ENCODE measurements at places on chromosomes 7 and 10. TPM values are rescaled to one million over a fixed set of nuclear protein-coding genes. Genes with fewer than 3 reads are reported as not detected.

GRCh38 chr7:43318188-43318770 lies 205.8 kb downstream of the HECW1 start:
- no peak for DNase-seq

DNA sequence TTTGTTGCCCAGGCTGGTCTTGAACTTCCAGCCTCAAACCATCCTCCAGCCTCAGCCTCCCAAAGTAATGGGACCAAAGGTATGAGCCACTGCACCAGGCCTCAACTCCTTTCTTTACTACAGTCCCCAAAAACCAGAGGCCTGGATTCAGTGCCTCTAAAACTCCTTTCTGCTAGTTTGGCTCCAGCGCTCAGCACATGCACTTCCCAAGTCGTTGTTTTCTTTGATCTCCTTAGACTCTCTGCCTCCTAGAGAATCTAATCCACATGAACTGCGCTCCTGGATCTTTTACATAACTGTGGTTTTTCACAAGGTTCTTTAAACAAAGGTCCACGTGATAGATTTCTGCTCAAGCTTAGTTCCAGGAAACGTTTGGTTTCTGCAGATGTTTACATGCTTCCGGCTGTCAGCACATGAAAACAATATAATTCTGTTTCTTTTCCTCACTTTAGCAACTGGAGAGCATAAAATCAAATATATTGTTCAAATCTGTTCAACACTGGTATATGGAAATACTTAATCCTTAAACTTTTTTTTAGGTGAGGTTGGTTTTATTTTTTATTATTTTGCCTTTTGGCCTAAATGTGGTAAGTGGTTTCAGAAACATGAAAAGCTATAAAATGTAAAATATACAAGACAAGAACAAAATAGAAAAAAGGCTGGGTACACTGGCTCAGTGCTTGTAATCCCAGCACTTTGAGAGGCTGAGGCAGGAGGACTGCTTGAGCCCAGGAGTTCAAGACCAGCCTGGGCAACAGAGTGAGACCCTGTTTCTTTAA lies 270.5 kb upstream of the MKLN1 start:
- DNase-seq: peak; percentile 94

DNA sequence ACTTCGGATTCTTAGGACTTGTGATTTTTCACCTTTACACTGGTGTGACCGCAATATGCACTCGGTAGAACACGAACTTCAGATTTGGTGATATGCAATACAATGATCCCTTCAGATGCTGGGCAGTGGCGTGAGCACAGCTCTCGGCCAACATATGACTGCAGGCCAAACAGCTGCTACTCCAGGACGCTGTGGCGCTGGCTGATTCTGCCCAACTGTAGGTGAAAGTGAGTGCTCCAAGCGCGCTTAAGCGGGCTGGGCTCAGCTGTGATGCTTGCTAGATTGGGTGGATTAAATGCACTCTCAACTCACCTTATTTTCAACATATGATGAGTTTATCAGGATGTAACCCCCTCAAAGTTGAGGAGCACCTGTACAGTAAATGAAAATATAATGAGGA lies 137.6 kb upstream of the RET start:
- DNase-seq: no peak

DNA sequence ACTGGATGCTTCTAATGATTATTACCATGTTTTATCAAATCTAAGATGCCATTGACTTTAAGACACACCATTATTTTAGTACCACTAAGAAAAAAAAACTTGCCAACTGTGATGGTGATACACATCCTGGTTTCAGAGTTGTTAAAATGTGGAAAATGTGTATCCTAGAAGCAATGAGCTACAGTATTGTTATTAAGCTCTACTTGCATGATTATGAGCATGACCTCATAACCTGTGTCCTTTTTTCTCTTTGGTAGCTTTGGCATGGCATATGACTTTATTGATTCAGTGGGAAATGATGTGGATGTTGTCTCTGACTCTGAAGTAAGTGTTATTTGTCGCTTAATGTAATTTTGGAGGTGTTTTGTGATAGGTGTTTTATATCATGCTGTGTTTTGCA lies 3.3 kb downstream of the EDRF1 start:
- DNase-seq: peak; percentile 66

DNA sequence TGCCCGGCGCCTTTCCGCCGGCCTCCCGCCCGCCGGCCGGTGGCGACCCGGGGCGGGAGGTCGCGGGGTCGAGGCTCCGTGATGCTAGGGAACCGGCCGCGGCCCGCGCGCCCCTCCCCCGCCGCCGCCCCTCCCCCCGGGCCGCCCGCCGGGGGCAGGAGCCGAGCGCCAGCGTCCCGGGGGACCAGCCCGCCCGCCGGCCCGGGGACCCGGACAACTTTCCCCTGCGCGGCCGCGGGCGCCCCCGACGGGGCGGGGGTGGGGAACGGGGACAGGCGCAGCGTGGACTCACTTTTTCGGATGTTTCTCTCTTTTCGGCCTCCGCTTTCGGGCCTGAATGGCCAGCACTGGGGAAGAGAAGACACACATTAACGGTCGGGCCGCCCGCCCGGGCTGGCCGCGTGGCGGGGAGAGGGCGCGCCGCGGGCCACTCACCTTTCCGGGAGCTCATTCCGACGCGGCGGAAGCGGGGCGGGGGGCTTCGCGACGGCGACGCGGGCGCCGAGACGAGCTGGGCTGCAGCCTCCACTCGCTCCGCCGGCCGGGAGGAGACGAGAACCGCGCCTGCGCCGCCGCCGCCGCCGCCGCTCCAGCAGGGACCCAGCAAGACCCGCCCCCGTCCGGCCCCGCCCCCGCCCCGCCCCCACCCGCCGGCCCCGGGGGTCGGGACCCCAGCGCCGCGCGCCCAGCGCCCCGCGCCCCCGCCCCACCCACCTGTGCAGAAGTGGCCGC lies at the start of gene SRPK2:
SRPK2 (minus strand) TSS at position 566 of the 732 bp plus-strand sequence.
- peak; percentile 81 for DNase-seq

DNA sequence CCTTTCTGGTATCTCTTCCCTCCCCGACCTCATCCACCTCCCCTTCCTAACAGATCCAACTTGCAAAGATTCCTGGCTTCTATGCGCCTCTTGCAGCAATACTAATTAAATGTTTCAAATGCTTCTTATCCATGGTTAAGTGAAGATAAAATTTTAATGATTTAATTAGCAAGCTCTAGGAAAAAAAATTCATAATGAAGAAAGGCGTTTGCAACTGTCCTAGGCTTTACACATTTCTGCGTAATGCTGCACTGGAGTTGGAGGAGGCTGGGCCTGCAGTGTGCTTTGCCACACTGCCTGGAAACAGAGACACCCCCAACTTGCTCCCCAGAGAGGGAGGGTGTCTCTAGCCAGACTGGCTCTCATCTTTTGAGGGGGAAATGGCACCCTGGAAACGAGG lies 123.9 kb upstream of the CARD11 start:
- DNase-seq: no peak

GRCh38 chr7:101596898-101597297 lies 32.2 kb downstream of the MYL10 start:
- no peak for DNase-seq

DNA sequence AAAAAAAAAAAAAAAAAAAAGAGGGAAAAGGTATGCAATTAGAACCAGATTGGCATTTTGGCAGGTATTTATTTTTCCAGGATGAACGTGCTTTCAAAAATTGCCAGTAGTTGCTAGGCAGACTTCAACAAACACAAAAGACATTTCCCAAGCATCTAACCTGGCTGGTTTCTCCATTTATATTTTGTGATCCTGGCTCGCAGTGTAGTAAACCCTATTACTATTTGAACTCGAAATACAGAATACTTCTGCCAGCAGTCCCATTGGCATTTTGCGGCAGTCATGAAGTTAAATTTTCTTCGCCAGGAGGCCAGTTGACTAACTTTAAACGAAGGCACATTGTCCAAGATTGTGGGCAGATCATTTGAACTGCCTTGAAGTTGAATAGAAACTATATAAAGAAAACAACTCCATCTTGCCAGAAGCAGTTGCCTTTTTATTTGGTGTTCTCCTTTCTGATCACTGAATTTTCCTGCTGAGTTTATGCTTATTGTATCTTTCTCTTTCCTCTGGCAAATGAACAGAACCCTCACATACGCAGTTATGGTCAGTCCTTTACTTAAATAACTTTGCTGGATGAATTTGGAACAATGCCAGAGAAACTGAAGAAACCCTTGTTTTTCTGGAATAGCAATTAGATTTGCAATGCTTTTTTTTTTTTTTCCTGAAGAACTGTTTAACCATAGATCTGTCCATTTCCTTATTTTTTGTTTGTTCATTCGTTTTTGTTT lies 132.9 kb downstream of the BICC1 start:
- DNase-seq: no peak

Gene BTBD16
- total RNA-seq: under 0.01 TPM

Gene GNGT1
- not detected for total RNA-seq

Gene NME8
- not detected for total RNA-seq

Gene ARHGEF35
- under 0.01 TPM for total RNA-seq

Gene PTPN20
- total RNA-seq: 1.4 TPM

Gene FOXP2
- total RNA-seq: 13.7 TPM

Gene ERVW-1
- not detected for total RNA-seq
